ENCODE measurements at places on chromosomes 3 and 15.

GRCh38 chr3:109923431-109923830 is 586.1 kb upstream of the DPPA4 start:
- no peaks in the 10 kb centered on the region for H3K27me3 ChIP-seq
- H3K36me3 ChIP-seq, result no peaks in the 10 kb centered on the region
- H3K4me3 ChIP-seq, result no peak overlapping the region
- no peak overlapping the region for H3K27ac ChIP-seq
- H3K4me1 ChIP-seq, result no peaks in the 10 kb centered on the region

- DNase-seq, result no peak
- peaks cover 7% of the 10 kb centered on the region for H3K4me1 ChIP-seq
- H3K27me3 ChIP-seq, result no peaks in the 10 kb centered on the region
- H3K36me3 ChIP-seq, result peaks cover 3% of the 10 kb centered on the region
- no peak overlapping the region for H3K4me3 ChIP-seq
- peak overlapping the region; percentile 14 for H3K27ac ChIP-seq
Observed at GRCh38 chr3:157136647-157137387, 23.1 kb downstream of the CCNL1 start.

- H3K27me3 ChIP-seq, result no peaks in the 10 kb centered on the region
- DNase-seq, result no peak
- peak within 1 kb of the TSS; percentile 46 for H3K4me3 ChIP-seq
- no peaks in the 10 kb centered on the region for H3K36me3 ChIP-seq
- H3K27ac ChIP-seq, result no peak within 1 kb of the TSS
Observed at GRCh38 chr3:127822041-127822681, at the start of gene MGLL. MGLL (minus strand) TSS chr3:127822515; CDS start chr3:127822318, 197 bp downstream.

GRCh38 chr15:74136814-74137536 is 6.6 kb downstream of the ISLR2 start:
- no peak overlapping the region for H3K27ac ChIP-seq
- DNase-seq, result peak; percentile 33
- H3K4me1 ChIP-seq, result peaks cover 48% of the 10 kb centered on the region
- peak overlapping the region; percentile 37 for H3K4me3 ChIP-seq

DNA sequence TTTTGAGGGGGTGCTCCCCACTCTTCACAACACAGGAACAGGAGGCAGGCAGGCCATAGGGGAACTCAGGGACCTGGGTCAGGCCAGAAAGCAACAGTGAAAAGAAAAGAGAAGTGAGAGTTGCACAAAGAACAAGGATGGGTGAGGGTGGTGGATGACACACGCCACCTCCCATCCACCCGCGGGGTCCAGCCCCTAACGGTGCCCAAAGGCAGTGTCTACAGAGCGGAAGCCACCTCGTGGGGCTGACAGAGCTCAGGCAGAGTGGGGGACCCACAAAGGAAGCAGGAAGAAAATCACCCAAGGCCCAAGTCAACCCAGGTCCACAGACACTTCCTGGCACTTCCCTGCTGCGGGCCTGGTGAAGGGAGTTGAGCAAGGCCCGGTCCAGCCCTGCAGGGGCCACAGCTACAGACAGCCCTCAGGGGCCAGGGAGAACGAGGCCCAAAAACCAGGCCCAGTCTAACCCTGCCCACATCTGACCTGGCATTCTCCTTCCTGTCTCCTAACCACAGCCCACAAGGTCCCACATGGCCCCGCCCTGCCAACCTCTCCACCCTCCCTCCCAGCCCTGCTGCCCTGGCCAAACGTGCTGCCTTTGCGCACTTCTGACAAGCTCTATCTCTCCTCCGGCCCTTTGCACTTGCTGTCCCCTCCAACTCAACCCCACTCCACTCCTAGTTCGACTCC is 5.9 kb downstream of the NUP210 start:
- H3K27me3 ChIP-seq, result no peaks in the 10 kb centered on the region
- DNase-seq, result peak; percentile 94
- H3K4me1 ChIP-seq, result peaks cover 72% of the 10 kb centered on the region
- peak overlapping the region; percentile 21 for H3K4me3 ChIP-seq
- H3K36me3 ChIP-seq, result no peaks in the 10 kb centered on the region

DNA sequence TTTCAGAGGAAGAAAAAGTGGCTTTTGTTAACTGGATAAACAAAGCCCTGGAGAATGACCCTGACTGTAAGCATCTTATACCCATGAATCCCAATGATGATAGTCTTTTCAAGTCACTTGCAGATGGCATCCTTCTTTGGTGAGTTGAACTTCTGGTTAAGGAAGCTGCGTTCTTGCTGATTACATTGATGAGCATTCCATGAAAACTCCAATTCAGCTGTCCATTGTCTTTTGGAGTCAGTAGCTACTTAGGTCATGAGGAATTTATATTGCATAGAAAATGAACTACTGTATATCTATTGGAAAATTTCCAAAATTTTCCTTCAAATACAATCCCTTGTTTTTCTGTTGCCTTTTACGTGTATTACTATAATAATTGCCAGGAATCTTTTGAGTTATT is 47.7 kb upstream of the TRPC1 start:
- H3K4me3 ChIP-seq, result no peak overlapping the region
- H3K27me3 ChIP-seq, result no peaks in the 10 kb centered on the region
- no peaks in the 10 kb centered on the region for H3K4me1 ChIP-seq
- no peaks in the 10 kb centered on the region for H3K36me3 ChIP-seq
- no peak overlapping the region for H3K27ac ChIP-seq
- DNase-seq, result no peak

DNA sequence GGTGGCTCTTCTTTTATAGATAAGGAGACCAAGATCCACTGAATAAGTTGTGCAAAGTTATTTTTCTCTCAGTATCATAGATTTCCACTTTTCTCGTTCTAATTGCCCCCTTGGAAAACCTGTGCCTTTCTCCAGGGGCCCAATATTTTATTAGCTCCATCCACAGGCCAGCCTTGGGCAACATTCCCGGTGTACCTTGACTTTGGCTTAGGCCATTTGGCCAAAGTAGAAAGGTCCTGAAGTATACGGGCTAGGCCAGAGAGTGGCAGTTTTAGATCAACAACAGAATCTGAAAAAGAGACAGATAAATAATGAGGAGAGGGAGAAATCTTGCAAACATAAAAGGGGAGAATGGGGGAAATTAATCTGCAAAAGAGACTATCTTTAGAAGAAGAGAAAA is 91.7 kb upstream of the CHMP2B start:
- no peak for DNase-seq
- H3K4me1 ChIP-seq, result no peaks in the 10 kb centered on the region
- H3K27me3 ChIP-seq, result no peaks in the 10 kb centered on the region
- no peak overlapping the region for H3K27ac ChIP-seq

DNA sequence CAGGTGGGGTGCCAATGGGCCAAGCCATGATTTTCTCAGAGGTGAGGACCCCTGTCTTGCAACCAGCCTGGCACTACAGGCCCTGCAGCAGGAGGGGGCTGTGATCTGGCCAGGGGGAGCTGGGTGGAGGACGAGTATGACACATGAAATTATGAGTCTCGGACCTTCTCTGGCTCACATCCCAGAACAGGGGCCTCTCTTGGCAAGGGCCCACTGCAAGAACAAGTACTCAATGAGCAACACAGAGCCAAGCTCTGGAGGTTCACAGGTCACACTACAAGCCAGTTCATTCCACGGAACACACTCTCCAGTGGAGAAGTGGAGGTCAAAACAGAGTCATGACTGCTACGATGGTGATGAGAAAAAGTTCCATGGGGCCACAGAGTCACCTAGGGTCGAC is 28.3 kb downstream of the CCDC32 start:
- no peak overlapping the region for H3K4me3 ChIP-seq
- H3K27ac ChIP-seq, result no peak overlapping the region
- H3K27me3 ChIP-seq, result no peaks in the 10 kb centered on the region
- H3K36me3 ChIP-seq, result no peaks in the 10 kb centered on the region

DNA sequence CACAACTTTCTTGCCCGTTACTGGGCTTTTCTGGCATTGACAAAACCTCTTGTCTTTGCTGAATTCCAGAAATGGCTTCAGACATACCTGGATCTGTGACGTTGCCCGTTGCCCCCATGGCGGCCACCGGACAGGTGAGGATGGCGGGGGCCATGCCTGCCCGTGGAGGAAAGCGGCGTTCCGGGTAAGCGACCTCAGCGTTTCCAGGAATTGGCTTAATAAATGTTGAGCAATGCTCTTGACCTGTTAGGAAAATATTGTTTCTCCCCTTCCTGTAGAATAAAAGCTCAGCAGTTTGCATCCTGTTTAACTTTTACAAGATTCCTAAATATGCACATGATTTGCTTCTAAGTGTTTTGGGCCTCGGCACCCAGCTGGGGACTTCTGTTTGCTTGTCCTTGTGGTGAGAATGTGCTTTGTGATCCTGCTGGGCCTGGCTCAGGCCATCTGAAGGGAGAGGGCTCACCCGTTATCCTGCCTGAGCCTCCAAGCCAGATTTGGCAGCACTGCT is 46.7 kb downstream of the ARNT2 start:
- H3K27me3 ChIP-seq, result no peaks in the 10 kb centered on the region
- H3K36me3 ChIP-seq, result no peaks in the 10 kb centered on the region
- no peak for DNase-seq
- H3K4me1 ChIP-seq, result peaks cover 2% of the 10 kb centered on the region
- no peak overlapping the region for H3K4me3 ChIP-seq

- no peaks in the 10 kb centered on the region for H3K4me1 ChIP-seq
- H3K36me3 ChIP-seq, result no peaks in the 10 kb centered on the region
- no peaks in the 10 kb centered on the region for H3K27me3 ChIP-seq
- no peak overlapping the region for H3K4me3 ChIP-seq
Observed at GRCh38 chr3:70606018-70606417, 293.6 kb upstream of the MDFIC2 start.

DNA sequence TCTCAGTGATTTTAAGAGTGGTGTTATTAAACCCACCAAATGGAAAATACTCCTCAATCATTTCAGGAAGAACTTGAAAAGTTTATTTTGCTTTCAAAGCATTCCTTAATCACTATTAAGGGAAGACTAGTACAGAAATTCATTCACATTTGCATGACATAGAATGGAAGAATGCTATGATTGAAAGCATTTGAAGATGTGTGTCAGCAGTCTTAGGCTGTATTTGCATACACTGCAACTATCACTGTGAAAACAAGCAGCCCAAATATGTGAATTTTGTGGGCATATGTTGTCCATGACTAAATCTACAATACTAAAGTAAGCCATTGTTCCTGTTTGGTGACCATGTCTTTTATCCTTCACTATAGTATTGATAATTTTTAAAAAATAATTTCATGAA is 95.8 kb downstream of the CNTN3 start:
- H3K27me3 ChIP-seq, result no peaks in the 10 kb centered on the region
- no peaks in the 10 kb centered on the region for H3K36me3 ChIP-seq
- no peaks in the 10 kb centered on the region for H3K4me1 ChIP-seq
- no peak overlapping the region for H3K27ac ChIP-seq
- no peak for DNase-seq
- H3K4me3 ChIP-seq, result no peak overlapping the region

- no peak for DNase-seq
- H3K27ac ChIP-seq, result no peak overlapping the region
- H3K36me3 ChIP-seq, result no peaks in the 10 kb centered on the region
- H3K4me1 ChIP-seq, result no peaks in the 10 kb centered on the region
Observed at GRCh38 chr3:53382106-53382505, 34.8 kb upstream of the DCP1A start.

DNA sequence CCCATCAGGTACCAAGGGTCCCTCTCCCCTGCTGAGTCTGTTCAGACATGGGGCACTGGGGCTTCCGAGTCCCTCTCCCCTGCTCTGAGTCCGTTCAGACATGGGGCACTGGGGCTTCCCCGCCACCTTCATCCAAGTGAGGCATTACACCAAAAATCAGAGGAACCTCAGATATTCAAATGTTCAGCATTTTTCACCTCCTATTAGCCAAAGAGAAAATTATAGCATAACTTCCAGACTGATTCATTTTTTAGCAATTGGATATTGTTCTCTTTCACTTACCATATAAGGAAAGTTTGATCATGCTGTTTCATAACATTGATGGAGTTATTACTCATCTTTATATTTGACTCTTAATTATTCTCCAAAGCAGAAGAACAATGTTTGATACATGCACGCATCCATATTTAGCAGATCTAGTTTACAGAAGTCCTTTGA is 213.9 kb downstream of the MTHFS start:
- no peak overlapping the region for H3K27ac ChIP-seq
- H3K4me1 ChIP-seq, result no peaks in the 10 kb centered on the region
- no peaks in the 10 kb centered on the region for H3K36me3 ChIP-seq
- DNase-seq, result no peak
- H3K4me3 ChIP-seq, result no peak overlapping the region

- no peak overlapping the region for H3K4me3 ChIP-seq
- no peaks in the 10 kb centered on the region for H3K36me3 ChIP-seq
- DNase-seq, result no peak
Observed at GRCh38 chr15:63860555-63860954, 26.8 kb upstream of the HERC1 start.

- H3K4me1 ChIP-seq, result peaks cover 25% of the 10 kb centered on the region
- H3K27ac ChIP-seq, result no peak overlapping the region
- DNase-seq, result no peak
- H3K27me3 ChIP-seq, result no peaks in the 10 kb centered on the region
Observed at GRCh38 chr3:71476950-71477349, 106.6 kb downstream of the FOXP1 start.

- H3K4me3 ChIP-seq, result no peak overlapping the region
- H3K27ac ChIP-seq, result no peak overlapping the region
- no peak for DNase-seq
- no peaks in the 10 kb centered on the region for H3K27me3 ChIP-seq
- no peaks in the 10 kb centered on the region for H3K36me3 ChIP-seq
Observed at GRCh38 chr3:43478118-43478785, 143.6 kb downstream of the ANO10 start.

DNA sequence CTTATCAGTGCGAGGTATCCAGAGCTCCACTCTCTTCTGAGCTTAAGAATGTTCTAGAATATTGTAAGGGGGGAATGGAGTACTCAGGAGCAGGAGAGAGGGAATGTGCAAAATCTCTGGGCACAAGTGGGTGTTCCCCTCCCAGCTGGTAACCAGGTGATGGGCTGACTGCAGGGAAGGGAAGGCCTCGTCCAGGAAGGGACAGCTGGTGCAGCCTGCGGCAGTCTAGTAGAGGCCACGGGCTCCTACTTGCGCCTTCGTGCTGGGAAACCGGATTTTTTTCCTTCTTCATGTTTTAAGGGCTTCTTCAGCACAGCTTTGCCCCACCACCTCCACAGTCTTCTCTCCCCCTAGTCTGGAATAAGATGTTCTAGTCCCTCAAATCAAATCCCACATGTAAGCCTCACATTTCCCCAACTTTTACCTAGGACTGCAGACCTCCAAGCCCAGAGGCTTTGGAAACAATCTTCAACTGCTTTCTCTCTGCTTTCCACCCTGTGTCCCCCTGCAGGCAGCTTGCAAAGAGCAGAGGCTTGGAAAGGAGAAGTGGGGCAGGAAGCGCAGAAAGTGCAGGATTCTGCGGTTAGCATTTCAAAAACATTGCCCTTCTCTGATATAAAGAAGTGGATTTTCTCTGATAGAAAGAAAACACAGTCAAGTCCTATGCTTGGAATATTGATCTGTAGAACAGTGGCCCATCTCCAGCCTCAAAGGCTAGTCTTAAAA is 11.9 kb upstream of the CGNL1 start:
- no peak for DNase-seq
- no peaks in the 10 kb centered on the region for H3K36me3 ChIP-seq
- H3K27ac ChIP-seq, result no peak overlapping the region
- peaks cover 7% of the 10 kb centered on the region for H3K4me1 ChIP-seq
- H3K4me3 ChIP-seq, result no peak overlapping the region

- no peak overlapping the region for H3K4me3 ChIP-seq
- DNase-seq, result peak; percentile 0
- H3K27ac ChIP-seq, result no peak overlapping the region
- H3K4me1 ChIP-seq, result no peaks in the 10 kb centered on the region
Observed at GRCh38 chr3:126551839-126552687, 6.7 kb downstream of the C3orf22 start.
